Urinary bladder (tissue), 4 donors: ENCODE measurements at places on chromosomes 7 and 10. TPM values are rescaled to one million over a fixed set of nuclear protein-coding genes. Genes with fewer than 3 reads are reported as not detected.
A peak's percentile ranks its signal among the peaks of the same experiment; 100 is the strongest.

DNA sequence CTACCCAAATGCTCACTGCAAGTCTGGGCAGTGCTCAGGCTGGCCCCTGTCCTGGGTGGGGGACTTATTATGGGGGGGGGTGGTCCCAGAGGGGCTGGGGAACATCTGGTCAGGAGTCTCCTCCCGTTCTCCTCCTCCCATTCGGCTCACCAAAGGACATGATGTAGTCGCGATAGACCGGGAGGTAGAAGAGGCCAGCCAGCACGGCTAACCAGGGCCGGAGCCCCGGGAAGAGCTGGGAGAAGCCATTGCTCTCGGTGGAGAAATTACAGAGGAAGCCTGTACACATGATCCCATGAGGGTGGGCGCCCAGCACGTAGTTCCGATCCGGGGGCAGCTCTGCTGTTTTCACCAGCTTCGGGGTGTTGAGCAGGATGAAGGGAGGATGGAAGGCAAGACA is 2.4 kb downstream of the MOGAT3 start:
- DNase-seq = no peak

GRCh38 chr10:8456386-8456785 is 401.9 kb downstream of the GATA3 start:
- DNase-seq = no peak

Gene CYP26C1
- total RNA-seq = not detected

- no peak for DNase-seq
These were observed 497.3 kb downstream of the INHBA start for GRCh38 chr7:41205600-41205999.

Gene HOXA1
- total RNA-seq = 2.0 TPM

DNA sequence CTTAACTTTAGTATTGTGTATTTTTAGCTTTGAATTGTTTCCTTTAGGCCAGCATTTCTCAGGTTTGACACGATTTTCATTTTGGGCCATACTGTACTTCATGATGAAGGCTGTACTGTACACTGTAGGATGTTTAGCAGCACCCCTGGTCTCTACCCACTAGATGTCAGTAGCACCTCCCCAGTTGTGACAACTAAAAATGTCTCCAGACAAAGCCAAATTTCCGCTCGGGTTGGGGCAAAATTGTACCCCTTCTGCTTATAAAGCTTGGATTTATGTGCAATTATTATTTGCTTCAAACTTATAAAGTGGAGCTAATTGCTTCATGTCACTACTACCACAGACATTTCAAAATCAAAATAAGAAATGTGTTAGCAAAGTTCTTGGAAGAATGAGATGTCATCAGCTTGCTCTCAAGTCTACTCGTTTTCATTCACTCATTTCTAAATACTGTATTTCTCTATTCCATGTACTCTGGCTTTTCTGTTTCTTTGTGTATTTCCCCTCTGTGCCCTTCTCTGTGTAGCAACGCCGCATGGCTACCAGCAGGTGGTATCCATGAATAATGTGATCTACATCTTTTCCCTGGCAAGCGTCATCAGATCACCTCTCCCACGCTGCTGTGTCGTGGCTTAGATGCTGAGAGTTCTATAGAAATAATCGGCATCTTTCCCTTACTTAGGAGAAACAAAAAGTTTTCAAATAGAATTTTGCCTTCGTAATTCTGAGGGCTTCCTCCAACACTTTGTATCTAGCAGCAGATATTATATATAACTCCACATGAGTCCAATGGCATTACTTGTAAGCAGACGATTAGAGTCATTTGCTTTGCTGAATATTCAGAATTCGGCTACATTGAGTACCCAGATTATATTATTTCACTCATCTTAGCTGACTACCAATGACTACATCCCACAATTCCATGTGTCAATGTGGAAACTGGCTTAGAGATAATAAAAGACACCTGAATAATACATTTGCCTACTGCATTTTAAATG is 47.8 kb upstream of the CALCR start:
- no peak for DNase-seq

Gene GFRA1
- 60.9 TPM for total RNA-seq

DNA sequence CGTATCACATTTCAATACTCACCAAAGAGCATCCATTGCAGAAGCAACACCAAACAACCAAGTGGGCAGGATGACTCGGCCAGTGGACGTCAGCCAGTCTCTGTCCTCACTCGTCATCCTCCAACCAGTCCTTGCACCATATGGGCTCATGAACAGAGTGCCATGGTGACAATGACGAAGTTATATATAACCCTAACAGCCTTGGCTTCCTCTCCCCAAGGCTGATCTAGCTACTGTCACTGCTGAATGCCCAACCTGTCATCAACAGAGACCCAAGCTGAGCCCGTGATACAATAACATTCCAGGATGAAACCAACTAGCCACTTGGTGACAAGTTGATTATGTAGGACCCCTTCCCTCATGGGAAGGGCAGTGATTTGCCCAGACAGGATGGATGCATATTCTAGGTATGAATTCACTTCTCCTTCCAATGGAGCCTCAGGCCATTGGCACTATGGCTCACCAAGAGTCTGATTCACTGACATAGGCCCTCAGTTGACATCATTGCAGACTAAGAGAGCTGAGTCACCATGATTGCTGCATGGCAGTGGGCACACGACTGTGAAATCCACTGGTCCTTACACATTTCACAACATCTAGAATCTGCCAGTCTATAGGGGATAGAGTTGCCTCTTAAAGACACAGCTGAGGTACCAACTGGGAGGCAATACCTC is 26.3 kb upstream of the PPIF start:
- DNase-seq = no peak

Gene PAX4
- not detected for total RNA-seq

- peak; percentile 26 for DNase-seq
These were observed 102.2 kb downstream of the MYOF start for GRCh38 chr10:93379731-93380575.

DNA sequence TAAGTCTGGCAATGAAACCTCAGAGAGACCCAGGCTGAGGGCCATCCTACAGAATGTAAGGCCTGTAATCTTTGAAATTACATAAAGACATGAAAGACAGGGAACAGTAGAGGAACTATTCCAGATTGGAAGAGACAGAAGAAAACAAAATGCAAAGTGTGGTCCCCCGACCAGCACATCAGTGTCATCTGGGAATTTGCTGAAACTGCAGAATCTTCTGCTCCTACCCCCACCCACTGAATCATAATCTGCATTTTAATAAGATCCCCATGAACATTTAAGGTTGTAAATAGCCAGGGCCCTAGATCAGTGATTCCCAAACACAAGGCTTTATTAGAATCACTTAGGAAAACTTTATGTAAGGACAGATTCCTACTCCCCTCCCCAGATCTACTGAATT is 154.4 kb downstream of the NOC3L start:
- DNase-seq = no peak

DNA sequence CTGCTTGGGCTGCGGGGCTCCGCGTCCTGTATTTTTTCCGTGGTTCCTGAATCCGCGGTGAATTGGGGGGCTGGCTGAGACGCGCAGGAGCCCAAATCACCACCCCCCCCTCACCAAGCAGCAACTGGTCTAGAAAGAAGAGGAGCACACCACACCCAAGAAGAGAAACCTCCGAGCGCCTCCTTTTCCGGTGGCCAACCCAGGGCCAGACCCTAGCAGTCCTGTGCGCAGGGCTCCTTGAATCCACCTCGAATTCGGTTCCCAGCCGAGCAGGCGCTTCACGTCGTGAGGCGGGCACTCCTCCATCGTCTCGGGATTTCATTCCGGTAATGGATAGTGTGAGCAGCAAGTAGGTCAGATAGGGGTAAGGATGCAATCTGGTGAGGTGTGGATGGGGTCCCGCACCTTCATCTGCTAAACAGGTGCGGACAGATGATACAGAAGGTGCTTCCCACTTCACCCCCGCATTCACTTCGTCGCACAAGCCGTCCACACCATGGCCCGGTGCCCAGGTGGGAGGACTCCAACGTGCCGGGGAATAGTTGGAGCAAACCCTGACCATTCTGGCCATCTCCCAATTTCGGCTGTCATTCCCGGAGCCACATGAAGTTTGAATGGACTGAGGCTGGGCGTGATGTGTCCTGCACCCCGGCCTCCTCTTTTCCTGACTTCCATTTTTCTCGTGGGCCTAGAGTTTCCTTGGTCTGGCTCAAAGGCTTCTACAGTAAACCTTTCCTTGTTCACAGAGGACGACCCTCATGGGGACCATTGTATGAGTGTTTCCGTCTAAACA is 19.8 kb upstream of the ZNF273 start:
- no peak for DNase-seq
